ENCODE measurements at places on chromosomes 16 and 17.

DNA sequence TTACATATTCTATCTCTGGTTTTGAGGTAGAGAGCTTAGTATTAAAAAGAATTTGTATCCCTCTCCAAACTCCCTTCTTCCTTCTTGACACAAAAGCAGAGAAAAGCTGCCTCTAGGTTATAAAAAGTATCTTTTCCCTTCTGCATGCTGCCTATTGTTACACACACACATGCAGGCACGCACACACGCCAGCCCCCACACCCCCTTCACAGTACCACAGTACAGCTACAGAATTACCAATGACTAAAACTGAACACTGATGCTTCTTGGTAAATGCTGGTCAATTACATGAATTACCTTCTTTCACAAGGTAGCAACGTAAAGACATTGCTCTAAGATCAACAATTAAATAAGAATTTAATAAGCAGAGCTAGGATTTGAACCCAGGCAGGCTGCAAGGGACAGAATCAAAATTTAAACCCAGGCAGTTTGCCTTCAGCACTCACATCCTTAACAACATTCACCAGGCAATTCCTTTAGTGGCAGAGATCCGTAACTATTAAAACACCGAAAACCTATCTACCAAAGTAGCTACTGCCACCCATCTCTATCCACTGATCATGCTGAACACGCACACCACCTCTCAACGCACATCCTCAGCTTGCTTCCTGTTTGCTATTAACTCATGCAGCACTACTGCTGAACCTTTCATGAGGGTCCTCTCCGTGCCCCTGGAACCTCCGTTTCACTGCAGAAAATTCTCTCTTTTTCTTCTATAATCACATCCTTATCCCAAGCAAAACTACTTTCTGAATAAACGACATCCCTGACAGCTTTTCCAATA lies 37.8 kb downstream of the YWHAE start:
- DNase-seq, result no peak

DNA sequence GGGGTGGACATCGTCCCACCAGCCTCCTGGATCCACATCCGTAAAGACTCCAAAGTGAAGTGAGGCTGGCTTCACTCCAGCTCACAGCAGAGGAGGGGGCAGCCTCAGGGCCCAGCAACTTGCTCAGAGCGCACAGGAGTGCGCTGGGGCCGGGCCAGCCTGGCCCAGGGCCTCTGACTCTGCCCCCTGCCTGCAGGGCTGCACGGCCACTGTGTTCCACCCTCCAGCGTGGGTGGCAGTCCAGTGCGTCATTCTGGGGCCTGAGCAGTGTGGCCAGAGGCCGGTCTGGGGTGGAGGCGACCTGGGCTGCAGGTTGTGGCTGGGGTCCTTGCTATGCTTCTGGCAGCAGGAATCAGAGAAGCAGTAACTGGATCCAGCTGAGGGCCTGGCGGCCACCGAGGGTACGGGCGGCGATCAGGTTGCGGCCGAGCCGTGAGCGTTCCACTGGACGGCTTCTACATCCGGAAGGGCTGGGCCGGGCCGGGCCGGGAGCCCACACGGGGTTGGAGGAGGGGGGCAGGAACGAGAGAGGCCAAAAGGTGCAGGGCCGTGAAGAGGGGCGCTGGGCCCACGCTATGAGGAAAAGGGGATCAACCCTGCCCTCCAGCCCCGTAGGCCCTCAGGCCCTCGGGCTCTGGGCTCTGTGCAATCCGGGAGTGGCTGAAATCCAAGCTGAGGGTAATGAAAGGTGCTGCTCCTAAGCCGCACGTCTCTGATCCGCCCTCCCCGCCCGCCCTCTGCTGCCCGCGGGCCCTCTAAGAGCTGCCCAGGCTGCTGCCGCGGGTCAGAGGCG lies at the start of gene FSCN2:
TSS of gene FSCN2 (plus strand) at position 787 of the 793 bp plus-strand sequence. CDS start 155 bp downstream, outside the sequence.
- no peak for DNase-seq

GRCh38 chr17:76353599-76354316 lies at the start of gene PRPSAP1:
TSS of gene PRPSAP1 (minus strand) at chr17:76353916. CDS start at chr17:76353703, 213 bp downstream.
- peak; percentile 81 for DNase-seq

DNA sequence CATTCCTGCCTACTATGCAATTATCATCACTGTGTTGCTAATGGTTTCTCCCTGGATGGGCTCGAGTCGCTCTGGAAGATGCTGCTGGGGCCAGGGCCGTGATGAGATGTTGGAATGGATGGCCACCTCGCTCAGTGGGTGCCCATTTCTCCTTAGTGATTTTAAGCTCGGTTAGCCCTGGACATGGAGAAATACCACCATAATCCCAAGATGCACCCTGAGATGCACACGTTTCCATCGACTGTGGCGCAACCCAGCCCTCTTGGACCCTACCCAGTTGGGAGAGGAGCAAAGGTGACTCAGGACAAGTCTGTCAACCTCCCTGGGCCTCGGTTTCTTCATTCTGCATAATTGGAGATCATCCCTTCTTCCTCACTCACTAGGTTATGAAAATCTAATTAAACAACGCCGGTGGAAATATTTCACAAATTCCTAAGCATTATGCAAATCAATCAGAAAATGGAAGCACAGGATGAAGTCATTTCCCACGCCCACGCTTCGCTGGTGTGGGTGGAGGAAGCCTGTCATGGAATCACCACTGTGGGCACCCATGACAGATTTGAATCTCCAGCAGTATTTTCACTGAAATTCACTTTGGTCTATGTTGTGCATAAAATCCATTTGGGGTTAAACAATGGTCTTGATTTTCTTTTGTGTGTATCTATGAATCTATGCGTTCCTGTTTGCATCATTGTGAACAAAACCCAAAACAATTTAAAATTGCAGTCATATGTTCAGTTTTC lies 195.2 kb downstream of the AXIN2 start:
- DNase-seq, result no peak
